Cerebellar nuclear complex (tissue), 1 donor: ENCODE measurements at places on chromosomes 5 and 9.
A peak's percentile ranks its signal among the peaks of the same experiment; 100 is the strongest.

DNA sequence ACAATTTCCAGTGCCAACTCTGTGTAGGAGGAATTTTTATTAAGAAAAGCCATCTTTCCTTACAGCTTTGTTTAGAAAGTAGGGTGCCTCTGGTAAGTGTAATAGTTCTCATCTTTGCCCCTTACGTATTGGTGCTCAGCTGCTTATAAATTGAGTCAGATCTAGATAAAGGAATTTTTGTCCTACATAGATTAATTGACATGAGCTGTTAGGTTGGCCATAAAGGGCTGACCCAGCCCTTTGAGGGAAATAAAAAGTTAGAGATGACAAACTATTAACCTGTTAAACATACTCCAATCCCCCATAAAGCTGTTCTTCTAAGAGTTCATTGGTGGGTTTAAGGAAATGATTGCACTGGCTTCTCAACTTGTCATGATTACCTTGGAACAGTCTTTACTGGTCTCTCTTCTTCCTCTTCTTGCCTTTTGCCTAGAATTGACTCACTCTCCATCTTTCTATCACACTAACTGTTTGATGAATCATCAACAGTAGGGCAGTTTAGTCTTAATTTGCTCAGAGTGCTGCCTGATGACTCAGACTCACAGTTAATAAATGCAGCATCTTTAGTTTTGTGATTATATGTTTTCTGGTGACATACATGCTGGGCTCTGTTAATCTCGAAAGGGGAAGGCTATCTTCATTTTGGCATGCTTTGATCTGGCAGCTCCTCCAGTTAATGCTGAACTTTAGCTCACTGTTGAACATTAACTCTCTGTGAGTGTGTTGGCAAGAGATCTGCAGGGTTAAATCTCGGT lies 51.7 kb downstream of the ARHGAP26 start:
- no peak for DNase-seq

DNA sequence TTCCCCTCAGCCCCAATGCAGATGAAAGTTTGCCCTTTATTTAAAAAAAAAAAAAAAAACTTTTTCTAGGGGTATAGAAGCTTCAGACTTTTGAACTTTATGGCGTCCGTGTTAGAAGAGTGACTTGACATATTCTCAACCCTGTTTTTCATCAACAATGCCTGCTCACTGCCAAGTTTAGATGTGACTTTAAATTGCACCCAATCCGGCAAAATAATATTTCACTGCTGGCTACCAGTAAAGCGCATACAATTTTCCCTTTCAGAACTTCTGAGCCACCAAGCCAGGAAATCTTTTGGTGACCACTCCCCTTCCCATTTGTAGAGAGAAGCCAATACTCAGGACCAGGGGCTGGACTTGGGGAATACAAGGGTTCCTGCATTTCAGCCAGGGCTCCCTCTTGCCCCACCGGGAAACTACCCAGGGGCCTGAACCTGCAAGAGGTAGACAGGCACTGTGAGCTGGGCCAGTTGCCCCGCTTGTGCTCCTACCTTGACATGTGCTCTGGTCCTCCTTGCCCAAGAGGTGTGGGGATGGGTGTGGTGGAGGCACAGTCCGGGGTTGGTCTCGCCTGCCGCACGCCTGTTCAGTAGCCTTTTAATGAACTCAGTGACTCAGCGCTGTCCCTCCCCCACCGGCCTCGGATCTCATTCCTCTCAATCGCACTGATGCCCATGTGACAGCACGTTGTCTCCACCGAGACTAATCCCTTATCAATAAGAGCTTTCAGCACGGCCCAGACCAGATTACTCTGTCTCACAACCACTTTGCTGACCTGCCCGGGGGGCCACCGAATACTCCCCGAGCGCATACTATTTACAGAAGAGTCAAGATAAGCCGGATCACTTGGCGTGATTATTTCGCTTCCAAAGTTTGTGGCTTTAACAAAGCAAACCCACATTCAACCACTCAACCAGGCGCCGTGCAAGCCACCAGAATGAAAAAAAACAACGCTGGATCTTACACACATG lies 226.4 kb downstream of the DCP2 start:
- no peak for DNase-seq

DNA sequence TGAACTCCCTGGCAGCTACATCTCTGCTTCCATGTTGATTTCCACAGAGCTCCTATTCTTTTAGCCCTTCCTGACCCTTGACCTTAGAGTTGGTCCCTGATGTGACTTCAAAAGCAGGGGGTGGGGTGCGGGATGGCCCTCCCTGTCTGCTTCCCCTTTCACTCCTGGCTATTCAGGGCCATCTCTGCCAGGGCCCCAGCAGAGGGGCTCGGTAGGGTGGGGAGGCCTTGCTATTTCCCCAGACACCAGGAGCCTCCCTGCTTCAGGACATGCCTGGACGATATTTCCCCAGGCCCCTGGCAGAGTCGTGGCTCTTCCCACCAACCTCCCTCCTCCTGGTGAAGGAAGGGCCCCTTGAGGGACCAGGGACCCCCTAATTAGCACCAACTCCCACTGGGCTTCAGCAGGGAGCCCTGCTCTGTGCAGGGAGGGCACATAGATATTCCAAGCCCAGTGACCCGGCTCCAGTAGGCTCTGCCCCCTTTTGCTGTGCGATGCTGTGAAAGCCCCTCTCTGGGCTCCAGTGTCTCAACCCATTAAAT lies 17.3 kb downstream of the CORO2A start:
- no peak for DNase-seq

DNA sequence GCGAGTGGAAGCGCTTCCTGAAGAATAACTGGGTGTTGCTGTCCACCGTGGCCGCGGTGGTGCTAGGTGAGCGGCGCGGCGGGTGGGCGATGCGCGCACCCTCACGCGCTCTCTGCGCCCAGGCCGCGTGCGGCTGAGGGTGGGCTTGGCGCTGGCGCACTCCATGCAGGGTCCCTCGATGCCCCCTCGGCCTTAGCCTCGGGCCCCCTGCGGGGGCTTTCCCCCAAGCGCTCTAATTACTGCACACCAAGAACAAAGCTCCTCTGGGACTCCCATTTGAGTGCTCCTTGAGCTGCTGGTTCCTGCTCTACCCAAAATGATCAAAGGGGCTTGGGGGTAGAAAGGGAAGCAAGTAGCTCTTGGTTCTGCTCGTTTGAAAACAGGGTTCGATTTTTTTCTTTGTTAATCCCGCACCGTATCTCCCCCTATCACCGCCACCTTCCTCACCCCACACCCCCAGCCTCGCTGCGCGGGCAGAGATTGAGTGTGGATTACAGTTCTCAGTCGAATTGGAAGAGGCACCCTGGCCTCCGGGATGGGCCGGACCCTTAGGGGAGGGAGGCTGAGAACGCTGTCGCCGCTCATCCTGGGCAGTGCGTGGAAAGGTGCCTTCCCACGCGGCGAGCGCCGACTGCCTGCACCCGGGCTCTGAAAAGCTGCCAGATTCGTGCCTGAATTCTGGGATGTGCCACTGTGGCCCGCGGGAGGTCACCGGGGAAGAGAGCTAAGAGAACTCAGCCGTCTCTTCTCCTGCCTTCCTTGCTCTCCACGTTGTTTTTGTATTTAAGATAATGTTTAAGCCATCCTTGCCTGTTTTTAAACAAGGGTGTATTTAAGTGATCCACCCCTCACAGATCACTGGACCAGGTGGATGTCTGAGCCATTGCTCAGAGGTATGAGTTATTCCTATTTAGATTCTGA lies 697 bp downstream of the SLC1A1 start:
- DNase-seq: no peak

- DNase-seq: no peak
Observed at GRCh38 chr5:149802008-149802680, 72.0 kb downstream of the PPARGC1B start.

GRCh38 chr9:38083858-38084555 lies 15.0 kb upstream of the SHB start:
- no peak for DNase-seq

- DNase-seq: no peak
Observed at GRCh38 chr5:143516249-143516648, 112.8 kb upstream of the NR3C1 start.

DNA sequence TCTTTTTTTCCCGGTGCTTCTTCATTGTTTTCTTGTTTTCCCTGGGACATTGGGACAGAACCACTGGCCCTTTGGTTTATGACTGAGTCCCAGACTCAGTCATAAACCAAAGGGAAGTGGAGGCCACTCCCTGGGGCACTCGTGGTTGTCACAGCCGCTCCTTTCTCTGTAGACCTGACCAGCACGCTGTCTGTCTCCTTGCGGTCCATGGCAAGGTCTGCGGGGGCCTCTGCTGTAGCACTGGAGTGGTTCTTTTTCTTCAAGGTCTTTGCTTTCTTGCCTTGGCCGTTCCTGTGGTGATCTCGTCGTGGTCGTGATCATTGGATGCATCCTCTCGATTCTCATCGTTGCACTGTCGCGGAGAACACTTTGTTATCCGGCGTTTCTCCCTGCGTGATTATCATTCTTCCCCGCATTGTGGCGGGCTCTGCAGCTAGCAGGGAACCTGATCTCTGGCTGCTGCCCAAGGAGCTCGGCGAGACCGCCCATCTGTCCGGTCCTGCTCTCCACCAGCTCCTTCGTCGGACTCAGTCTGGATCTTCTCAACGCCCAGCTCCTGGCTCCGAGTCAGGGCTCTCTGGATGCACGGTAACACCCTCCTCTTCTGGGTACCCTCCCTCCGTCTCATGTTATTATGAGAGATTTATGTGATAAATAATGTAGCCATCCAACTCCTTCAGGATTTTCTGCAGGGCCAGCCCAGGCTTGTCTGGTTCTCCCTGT lies 43.5 kb upstream of the MPDZ start:
- peak; percentile 19 for DNase-seq

DNA sequence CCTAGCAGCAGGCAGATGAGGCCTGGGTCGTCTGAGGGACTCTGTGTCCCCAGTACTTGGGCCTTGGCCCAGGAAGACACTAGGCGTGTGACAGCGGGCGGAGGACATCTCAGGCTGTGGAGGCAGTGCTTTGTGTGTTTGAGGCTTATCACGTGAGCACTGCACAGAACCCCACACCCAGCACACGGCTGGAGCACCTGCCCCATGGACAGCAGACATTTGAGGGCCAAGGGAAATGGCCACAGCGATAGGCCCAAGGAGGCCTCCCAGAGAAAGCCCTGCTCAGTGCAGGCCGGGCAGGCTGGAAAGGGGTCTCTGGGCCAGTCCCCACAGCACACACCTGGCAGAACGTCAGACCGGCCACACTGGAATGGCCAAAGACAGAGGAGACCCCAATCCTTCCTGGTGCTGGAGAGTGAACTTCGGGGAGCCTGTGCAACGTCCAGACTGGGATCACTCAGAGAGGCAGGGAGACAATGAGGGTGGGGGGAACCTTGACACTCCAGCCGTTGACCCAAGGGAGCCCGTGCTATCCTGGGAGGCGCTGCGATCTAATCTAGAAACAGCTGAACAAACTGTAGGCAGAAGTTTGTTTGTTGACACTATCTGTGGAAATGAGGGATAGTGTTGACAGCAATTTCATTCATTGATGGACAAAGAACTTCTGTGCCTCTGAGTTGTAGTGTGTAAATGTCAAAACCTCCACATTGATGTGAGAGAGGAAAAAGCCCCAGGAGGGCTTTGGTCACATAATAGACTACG lies 19.6 kb upstream of the FLT4 start:
- no peak for DNase-seq

DNA sequence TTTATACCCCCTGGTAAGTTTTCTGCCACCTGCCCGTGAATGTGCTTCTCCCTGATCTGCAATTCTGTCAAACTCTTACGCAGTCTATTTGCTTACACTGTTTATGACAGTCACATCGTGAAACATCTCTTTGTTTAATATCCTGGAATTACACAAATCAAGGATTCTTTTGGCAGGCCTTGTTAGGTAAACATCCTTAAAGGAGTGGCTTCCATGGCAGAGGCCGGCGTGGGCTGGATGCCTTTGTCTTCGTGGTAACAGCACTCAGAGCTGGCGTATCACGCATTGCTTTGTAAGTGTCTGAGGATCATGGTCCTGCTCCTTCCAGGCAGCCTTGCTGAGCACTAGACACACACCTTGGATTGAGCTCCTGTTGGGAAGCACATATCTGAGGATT lies 145.7 kb downstream of the IRX1 start:
- DNase-seq: no peak

DNA sequence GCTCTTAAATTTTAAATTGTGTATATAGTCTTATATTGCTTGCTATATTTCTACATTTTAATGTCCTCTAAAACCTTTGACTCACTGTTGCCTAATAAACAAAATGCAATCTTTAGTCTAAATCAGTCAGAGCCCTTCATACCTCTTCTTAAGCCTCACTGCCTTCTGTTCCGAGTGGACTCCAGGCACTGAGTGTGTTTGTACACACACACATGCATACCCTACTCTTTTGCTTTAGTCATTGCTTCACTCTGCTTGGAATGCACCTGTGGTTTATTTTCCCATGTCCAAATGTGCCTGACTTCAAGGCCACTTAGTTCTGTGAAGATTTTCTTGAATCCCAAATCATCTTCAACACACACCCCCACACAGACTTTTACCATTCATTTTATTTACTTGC lies 60.9 kb downstream of the SLC12A2 start:
- DNase-seq: no peak

- DNase-seq: no peak
Observed at GRCh38 chr5:178589180-178590140, 733 bp downstream of the COL23A1 start.

DNA sequence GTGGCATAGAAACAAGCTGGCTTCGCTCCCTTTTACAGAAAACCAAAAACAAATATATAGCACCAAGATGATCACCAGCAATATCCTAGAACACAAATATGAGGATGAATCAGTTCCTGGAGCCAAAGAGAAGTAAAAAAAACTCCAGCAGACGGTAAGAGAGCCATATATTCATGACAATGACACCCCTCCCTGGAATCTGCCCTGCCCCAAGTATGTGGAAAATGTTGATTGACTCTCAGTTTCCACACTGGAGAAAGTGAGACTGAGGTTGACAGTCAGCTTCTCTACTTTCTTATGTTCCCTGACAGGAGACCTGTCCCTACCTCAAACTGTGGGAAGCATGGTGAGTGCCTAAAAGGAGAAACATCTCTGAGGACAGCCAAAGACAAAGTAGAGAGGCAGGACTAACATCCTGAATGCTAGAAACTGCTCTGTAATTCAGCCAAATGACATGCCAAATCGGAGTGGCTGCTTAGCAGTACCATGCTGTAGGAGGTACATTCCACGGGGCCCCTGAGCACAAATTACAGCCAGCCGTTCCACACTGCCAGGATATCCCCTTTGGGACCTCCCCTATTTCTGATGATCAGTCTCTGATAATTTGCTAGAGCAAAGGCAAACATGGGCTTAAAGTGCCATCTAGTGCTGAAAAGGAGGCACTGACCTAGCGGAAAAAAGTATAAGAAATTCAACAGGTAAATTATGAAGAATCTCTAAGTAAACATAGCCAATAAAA lies 424.0 kb upstream of the RGMB start:
- no peak for DNase-seq

DNA sequence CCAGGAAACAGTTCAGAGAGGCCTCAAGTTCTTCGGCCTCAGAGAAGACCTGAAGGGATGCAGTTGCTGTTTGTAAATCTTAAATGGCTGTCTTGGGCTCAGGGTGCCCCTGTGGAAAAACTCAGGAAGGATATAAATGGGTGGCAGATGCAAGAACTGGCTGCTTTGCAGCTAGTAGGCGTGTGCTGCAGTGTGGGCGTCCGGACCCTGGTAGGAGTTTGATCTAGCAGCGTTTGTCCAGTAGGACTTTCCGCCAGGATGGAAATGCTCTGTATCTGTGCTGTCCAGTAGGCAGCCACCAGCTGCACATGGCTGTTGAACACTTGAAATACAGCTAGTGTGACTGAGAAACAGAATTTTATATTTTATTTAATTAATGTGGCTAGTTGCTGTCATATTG lies 7.7 kb downstream of the CDX1 start:
- DNase-seq: no peak

GRCh38 chr5:96459313-96460121 lies 26.5 kb upstream of the PCSK1 start:
- DNase-seq: no peak

GRCh38 chr5:146345578-146346366 lies 7.1 kb downstream of the POU4F3 start:
- DNase-seq: no peak
